ENCODE measurements at places on chromosomes 1 and 21.

DNA sequence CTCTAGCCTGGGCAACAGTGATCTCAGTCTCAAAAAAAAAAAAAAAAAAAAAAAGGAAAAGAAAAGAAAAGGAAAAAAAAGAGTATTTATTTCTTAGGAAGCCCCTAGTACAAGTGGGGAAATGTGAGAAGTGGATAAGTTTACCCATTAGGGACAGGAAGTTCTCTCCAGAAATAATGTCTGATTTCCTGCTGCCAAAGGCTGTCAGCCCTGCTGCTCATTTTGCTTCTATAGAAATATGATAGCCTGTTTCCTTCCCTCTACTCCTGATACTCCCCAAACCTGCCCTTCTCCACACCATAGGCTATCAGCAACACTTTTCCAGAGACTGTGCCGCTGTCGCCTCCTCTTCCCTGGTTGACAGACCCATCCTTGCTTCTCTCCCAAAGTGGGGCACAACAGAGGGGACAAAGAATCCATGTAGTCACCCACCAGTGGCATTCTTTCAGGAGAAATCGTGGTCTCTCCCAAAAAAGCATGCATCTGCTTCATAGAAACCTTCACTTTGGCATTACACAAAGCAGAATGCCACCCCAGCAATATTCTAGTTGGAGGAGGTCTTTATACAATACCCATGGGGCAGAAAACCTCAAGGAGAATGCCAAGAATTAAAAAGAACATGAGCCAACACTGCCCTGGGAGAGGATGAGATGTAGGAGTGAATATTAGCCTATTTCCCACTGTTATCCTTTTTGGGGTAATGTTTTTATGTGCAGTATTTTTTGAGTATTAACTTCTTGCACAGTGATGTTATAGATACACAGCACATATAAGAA lies 166.3 kb upstream of the NR5A2 start:
- DNase-seq: no peak

- DNase-seq: no peak
Observed at GRCh38 chr21:46492851-46493250, 34.2 kb downstream of the DIP2A start.

DNA sequence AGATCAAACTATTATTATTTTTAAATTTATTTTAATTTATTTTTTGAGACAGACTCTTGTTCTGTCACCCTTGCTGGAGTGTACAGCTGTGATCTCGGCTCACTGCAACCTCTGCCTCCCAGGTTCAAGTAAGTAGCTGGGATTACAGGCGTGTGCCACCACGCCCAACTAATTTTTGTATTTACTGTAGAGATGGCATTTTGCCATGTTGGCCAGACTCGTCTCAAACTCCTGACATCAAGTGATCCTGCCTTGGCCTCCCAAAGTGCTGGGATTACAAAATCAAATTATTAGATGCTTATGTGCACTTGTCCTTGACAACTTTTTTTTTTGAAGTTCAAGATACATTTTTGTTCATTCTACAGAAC lies 15.4 kb downstream of the LIN9 start:
- no peak for DNase-seq

GRCh38 chr1:91015358-91015780 lies 6.5 kb downstream of the ZNF644 start:
- DNase-seq: no peak

- peak; percentile 89 for DNase-seq
Observed at GRCh38 chr1:24020025-24020424, 39.9 kb upstream of the SRSF10 start.

DNA sequence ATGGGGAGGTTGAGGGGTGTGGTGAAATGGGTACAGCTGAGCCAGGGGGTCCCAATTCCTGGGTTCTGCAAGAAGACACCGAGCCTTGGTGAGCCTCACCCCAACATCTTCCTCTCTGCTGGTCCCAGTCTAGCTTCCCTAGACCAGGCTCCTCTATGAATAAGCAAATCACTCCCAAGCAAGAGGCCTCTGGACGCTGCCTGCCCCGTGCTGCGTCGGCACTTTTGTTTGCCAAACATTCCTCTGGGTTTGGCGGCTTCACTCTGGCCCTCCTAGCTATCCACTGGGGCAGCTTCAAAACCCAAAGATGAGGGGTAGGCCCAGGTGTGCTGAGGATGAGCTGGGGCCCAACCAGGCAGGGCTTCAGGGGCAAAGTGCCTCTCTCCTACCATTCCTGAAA lies 137.1 kb upstream of the CD34 start:
- peak; percentile 49 for DNase-seq

DNA sequence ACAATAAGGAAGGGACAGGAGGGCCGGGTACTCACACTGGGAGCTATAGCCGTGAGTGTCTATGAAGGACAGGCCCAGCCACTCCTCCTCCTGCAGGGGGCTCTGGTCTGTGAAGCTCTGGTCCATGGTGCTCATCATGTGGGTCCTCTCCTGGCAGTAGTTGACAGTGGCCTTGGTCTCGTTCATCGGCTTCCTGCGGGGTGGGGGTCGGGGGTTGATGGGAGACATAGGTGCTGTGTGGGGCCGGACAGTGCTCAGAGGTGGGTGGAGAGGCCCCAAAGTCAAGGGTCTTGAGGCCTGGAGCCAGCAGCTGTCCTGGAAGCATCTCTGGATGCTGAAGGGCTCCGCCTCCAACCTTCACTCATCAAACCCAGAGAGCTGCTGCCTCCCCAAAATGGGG lies 260.4 kb downstream of the PTPRU start:
- no peak for DNase-seq

DNA sequence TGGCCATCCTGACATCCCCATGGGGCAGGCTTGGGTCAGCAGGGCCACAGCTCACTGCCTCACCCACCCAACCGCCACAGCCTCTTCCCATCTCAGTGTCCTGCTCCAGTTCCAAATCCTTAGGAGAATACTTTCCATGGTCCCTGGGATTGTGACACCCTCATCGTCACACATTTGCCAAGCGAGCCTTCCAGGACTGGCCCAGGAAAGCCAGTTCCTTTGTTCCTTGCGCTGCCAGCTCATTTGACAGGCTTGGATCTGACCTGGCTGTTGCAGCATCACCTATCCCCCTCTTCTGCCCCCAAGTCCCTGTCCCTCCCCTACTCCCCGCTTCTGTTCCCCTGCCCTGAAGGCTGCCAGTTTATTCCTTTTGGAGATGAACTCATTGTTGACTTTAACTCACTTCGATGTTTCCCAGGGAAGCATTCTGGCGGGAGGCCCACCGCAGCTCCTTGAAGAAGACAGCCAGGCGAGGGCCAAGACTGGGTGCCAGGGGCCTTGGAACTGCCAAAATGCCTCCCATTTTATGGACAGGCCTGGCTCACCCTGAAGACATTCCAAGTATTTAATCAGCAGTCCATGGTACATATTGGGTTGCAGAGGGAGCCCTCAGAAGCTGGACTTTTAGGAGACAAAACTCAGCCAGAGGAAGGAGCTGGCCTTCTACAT lies 10.2 kb upstream of the GNL2 start:
- peak; percentile 61 for DNase-seq

GRCh38 chr1:25711555-25712298 lies 88.3 kb upstream of the SELENON start:
- no peak for DNase-seq

- no peak for DNase-seq
Observed at GRCh38 chr1:49297783-49298182, 521.1 kb upstream of the BEND5 start.

GRCh38 chr1:47834326-47834725 lies 162.9 kb downstream of the TRABD2B start:
- no peak for DNase-seq

DNA sequence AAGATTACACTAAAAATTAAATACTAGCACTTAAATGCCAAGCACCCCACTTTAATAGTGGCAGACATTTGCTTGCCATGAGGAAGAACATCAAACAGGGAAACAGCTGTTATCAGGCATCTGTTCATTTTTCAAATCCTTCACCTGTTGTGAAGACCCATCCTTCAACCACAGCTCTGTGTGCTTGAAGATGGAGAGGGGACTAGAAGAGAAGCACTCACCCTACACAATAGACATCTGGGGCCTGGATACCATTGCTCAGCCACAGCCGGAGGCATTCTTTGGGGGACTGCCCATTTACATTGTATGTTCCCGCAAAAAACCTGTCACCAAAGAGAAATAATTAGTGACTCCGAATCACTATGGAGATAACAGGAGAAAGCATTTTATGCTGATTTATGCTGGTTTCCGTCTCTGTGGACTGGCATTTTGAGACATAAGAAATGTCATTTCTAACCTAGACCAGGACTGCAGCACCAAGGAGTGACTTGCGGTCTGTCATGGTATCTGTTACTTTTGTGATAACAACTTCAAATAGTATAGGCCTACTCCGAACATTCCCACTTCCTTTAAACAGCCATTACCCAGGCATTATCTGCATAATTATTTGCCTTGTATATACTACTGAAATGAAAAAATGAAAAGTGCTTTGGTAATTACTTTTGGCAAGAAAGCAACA lies 28.8 kb upstream of the MTF1 start:
- no peak for DNase-seq

DNA sequence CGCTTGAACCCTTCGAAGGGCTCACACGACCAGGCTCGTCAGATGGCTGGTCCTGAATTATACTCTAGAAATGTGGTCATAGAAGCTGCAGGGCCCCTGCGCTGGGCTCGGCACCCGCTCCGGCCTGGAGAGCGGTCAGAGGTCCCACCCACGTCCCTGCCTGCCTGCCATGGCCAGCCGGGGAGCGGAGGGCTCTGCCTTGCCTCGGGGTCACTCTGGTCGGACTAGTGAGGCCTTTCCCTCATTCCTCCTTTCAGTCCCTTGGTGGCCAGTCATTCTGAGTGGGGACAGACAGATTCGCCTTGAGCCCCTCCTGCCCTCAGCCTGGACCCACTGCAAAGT lies 529 bp upstream of the MARCKSL1 start:
- DNase-seq: no peak

- peak; percentile 73 for DNase-seq
Observed at GRCh38 chr1:167533851-167534300, 15.5 kb upstream of the CD247 start.

GRCh38 chr1:199522338-199522737 lies 505.2 kb upstream of the NR5A2 start:
- peak; percentile 8 for DNase-seq

DNA sequence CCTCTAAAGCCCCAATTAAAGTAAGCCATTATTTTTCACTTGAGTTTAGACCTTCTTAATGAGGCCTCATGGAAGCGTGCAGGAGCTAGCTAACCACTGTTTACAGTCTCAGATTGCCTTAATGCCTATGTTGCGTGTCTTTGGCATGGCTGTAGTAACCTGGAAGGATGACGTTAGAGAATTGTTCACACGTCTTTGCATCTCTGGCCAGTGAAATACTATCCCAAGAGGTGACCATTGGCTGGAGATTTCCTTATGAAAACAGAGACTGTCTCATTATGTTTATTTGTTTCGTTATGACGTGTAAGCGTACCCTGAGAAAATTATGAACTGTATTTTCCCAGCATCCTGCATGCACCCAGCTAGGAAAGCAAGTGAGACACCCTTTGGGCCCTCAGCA lies 18.6 kb upstream of the BMP8A start:
- no peak for DNase-seq

DNA sequence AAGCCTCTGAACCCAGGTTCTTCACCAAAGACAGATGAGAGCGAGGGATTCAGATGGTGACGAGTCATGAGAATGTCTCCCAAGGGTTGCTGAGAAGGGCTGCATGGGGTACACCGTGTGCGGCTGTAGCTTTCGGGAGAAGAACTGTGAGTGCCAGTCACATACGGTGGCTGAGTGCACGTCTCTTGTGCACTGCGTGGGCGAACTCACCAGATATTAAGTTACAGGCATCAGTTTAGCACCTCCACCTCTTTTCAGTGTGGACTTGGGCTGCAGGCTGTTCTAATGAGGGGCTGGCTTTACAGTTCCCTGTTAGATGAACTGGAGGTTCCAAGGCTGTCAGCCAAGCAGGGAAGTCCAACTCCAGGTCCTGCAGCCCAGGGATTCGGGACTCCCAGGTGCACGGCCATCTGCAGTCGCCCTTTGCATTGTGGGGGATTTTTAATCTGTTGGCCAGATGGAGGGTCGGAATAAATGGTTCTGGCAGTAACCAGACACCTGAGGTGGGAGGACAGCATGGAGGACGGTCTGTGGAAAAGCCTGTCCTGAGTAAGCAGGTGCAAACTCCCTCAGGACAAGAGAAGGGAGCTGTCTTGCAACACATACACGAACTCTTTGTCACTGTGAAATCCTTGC lies 26.5 kb upstream of the AVPR1B start:
- no peak for DNase-seq

GRCh38 chr1:15918962-15919715 lies 56.8 kb downstream of the ZBTB17 start:
- peak; percentile 63 for DNase-seq

DNA sequence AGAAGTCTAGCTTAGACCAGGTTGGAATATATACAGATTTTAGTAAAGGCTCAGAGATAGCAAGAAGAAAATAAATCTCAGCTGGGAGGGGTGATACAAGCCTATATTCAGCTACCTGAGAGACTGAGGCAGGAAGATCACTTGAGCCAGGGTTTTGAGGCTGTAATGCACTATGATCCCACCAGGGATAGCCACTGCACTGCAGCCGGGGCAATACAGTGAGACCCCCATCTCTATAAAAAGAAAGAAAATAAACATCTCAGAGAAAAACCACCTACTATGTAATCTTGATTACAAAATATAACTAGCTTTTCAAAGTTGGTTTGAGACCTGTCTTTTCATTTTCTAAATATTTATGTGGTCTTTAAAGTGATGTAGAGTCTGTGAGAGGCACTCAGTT lies 47.7 kb downstream of the IL23R start:
- no peak for DNase-seq

- no peak for DNase-seq
Observed at GRCh38 chr1:168843401-168843800, 114.4 kb upstream of the DPT start.

- no peak for DNase-seq
Observed at GRCh38 chr1:210777914-210778313, 356.0 kb downstream of the KCNH1 start.

Data from fibroblast of the aortic adventitia (primary cell).